ENCODE measurements at places on chromosomes 11 and 22.

DNA sequence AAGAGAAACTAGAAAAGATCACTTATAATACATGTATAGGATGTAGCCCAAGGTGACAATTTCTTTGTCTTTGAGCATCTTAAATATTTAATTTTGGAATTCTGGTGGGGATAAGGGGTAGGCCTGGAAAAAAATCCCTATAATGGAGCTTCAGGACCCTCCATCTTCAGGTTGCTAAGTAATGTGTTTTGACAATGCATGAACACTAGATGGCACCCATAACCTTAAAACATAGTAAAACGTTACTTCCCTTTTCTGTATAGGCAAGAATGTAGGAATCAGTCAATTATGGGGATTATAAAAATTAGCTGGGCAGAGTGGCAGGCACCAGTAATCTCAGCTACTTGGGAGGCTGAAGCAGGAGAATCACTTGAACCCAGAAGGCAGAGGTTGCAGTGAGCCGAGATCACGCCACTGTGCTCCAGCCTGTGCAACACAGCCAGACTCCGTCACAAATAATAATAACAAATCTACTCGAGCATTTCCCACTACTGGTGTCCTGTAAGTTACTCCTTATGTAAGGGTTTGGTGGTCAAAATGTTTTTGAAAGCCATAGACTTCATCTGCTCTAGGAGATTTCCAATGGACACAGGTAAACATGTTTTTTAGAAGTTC, 541.9 kb upstream of the CCDC90B start:
- peak; percentile 10 for DNase-seq

DNA sequence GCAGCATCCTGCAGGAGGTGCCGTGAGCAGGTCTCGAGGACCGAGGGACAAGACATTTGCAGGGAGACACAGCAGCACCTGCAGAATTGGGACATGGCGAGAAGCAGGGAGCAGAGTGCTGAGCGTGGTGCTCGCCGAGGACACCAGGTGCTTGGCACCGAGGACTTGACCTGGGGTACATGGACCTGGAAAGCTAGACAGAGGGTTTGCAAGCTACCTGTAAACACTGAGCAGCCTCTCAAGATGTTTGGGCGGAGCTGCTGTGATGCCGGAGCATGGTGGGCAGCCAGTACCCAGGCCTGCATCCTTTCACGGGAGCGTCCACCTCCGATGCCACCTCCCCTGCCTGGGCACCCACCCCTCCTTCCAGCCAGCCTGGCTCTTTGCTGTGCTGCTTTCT, 773.2 kb downstream of the TBC1D22A start:
- DNase-seq, result no peak

- no peak for DNase-seq
Observed at GRCh38 chr11:132716037-132716436, 816.3 kb downstream of the OPCML start.

DNA sequence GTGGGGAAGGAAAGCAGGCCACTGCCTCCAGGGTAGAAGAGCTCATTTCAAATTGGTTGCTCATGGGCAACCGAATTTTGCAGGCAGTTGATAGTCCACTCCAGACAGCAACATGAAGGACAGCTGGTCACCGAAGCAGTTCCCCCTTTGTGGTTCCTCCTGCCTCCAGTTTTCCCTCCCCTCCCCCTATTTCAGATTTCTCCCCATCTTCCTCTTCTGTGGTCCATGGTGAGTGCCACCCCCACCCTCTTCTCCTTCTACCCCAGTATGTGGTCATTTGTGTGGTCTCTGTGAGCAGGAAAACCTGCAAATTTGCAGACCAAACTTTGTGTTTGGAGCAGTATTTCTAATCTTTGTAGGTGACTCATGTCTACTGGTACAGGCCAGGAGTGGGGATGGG, 38.2 kb upstream of the PAK1 start:
- DNase-seq, result no peak

DNA sequence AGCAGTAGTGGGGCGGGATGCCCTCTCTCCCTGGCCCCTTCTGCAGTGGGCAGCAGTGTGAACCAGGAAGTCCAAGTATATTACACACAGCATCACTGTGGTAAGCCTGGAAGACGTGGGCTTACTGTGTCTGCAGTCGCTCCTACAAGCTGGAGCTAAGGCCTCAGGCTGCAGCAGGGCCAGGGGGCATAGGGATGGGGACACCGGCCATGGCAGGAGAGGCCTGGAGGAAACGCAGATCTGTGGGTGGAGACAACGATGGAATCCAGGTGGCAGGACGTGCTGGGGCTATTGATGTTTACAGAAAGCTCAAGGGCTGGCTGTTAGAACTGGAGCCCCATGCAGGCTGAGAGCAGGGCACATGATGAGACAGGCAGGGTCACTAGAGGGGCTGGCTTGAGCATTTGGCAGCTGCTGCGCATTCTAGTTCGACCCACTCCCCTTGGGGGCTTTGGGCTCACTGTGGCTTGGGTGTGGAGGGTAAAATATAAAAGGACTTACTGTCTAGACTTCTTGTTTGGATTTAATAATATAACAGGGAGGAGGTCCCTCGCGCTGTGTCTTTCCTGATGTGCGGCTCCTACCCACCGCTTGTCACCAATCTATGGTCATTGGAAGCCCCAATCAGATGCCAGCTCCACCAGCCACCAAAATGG, 539.5 kb downstream of the TBC1D22A start:
- DNase-seq, result no peak

- DNase-seq, result no peak
Observed at GRCh38 chr11:82315093-82315492, 418.6 kb downstream of the FAM181B start.

- no peak for DNase-seq
Observed at GRCh38 chr22:21025763-21026755, 6.3 kb downstream of the SLC7A4 start.

DNA sequence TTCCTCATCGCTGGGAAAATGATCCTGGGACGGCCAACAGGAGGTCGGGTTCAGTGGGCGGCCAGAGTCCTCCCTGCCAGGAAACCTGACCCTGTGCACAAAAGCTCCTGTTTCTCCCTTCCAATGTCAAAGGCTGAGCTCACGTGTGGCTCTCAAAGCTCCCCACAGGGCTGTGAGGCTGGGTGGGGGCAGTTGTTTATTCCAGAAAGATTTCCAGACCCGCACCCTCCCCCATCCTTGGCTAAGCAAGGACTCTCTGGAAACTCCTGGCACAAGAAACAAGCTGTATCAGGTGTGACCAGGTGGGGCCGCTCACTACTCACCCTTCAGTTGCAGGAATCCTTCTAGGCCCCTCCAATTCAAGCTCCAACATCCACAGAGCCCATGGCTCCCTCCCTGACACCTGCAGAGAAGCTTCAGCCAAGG, 131.9 kb downstream of the SHANK2 start:
- DNase-seq, result no peak

DNA sequence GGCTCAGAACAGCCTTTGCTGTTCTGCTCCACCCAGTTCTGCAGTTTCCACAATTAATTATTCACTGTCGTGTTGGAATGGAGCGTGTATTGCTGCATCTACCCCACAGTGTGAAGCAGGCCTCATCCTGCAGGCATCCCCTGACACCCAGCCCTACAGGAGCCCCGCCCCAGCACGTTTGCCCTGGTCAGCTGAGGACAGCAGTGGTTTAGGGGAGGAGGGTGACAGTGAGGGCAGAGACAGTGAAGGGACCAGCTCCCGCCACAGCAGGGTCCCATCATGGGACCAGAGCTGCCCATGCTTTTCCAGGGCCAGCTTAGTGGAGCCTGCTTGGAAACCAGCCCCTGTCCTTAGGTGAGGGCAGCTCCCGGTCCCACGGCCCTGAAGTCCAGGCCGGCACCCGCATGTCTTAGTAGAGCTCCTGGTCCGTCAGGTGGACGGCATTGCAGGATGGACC, 273.0 kb downstream of the TBC1D22A start:
- DNase-seq, result no peak

GRCh38 chr22:39554151-39554550, 16.4 kb upstream of the CACNA1I start:
- DNase-seq, result no peak

DNA sequence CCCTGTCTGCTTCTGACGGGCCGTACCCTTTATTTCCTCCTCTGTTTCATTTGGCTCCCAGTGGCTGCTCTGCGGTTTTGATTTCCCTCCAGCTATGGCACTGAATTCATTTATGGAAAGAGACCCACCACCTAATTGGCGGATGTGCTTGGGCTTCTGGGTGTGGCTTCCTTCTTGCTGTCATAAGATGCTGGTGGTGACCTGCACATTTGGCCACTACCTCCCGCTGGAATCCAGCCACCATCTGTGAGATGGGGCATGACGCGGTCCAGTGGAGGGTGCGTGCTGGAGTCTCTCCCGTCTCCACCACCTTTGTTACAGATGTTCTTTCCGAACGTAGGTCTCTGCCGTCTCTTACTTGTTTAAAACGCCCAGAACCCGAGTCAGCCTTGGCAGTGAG, 47.7 kb upstream of the FADD start:
- no peak for DNase-seq

DNA sequence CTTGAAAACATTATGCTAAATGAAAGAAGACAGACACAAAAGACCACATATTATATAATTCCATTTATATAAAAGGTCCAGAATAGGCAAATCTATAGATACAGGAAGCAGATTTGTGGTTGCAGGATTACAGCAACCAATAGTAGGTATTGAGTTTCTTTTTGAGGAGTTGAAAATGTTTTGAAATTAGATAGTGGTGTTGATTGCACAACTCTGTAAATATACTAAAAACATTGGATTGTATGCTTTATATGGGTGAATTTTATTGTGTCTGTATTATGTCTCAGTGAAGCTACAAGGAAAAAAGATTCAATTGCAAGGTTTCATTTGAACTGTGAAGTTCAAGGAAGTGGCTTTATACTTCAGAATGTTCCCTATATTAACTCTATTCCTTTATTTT, 3.0 kb upstream of the RRAS2 start:
- no peak for DNase-seq

Measured in hepatic stellate cell (primary cell).